ENCODE measurements at places on chromosomes 12 and 14.

DNA sequence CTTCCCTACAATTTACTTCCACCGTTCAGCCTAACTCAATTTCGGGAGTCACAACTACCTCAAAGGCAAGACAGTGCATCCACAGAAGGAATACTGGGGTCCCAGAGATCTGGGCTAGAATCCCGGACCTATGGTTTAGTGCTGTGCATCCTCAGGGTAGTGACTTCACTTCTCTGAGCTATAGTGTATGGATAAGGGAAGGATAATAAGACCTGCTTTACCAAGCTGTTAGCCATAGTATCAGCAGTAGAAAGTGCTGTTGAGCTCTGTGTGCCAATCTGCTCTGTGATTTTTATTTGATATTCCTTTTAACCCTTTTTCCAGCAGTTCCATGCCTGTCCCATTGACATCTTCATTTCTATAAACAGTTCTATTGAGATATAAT is 1044.3 kb downstream of the BCL11B start:
- DNase-seq: no peak

- DNase-seq: no peak
Observed at GRCh38 chr14:32683679-32684078, 255.0 kb upstream of the NPAS3 start.

GRCh38 chr12:32987512-32987911 is 90.9 kb upstream of the PKP2 start:
- no peak for DNase-seq

GRCh38 chr14:34824826-34825225 is 50.3 kb downstream of the BAZ1A start:
- no peak for DNase-seq
